ENCODE measurements at places on chromosomes 11 and 22.
A peak's percentile ranks its signal among the peaks of the same experiment; 100 is the strongest.

GRCh38 chr22:26168330-26168851 is 871 bp upstream of the SEZ6L start:
- DNase-seq = no peak

DNA sequence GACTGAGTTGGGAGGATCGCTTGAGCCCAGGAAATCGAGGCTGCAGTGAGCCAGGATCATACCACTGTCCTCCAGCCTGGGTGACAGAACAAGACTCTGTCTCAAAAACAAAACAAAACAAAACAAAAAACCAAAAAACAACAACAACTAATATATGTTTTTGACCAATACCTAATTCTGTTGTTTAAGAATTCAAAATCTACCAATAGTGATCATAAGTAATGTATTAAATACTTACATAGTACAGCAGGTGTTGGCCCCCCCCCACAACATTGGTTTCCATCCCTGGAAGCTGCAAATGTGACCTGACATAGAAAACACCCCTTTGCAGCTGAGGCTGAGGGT is 74.7 kb downstream of the KCNQ1 start:
- DNase-seq = no peak

DNA sequence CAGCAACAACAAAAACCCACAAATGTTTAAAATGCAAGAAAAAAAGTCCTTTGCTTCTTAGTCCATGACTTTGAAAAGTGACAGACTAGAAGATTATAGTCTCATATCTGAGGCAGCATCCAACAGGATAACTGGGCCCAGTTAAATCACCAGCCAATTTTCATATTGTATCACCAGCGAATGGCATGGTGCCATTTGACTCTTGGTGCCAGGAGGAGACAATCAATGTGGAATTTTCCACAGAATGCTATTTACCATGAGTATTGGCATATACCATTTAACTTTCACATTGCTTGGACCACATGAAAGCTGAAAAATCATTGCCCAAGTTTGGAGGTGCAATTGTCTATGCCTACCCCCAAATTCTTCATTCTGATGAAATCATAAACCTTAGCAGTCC is 255.5 kb downstream of the TENM4 start:
- DNase-seq = no peak

DNA sequence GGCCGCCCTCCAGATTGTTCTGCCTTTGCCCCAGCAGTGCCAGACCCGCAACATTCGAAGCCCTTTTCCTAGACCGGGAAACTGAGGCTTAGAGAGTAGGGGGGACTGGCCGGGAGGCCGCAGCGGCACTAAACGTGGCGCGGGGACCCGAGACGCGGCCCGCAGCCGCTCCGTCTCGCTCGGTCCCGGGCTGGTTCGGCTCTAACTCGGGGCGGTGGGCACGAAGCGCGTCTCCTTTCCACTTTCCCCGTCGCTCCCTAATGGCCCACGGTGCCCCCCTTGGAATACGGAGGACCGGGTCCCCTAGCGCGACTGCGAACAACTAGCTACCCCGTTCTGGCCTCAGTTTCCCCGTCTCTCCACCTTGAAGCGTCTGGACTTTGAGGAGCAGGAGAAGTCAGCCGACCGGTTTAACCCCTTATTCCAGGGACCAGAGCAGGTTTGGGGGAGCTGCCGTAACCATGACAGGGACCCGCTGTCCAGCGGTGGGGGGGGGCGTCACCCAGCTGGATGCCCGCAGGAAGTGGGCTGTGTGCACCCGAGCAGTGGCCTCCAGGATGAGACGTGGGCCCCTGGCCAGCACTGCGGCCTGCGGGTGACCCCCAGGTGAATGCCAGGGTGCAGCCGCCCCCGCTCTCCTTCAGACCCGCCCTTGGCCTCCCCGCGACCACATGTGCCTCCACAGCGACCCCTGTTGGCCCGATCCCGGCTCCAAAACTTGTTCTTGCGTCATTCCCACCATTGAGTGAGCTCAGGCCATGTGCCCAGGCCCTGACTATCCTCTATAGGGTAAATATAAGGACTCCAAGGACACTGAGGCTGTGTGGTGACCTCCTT is 1.1 kb downstream of the CDC42EP1 start:
- DNase-seq = peak; percentile 73

DNA sequence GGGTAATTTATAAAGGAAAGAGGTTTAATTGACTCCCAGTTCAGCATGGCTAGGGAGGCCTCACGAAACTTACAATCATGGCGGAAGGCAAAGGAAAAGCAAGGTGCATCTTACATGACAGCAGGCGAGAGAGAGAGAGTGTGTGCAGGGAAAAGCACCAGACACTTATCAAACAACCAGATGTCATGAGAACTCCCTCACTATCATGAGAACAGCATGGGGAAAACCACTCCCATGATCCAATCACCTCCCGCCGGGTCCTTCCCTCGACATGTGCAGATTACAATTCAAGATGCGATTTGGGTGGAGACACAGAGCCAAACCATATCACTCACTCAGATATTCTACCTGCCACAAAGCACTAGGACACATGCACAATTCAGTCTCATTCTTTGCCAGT is 48.1 kb upstream of the HMGXB4 start:
- no peak for DNase-seq

- DNase-seq = no peak
These were observed 17.2 kb downstream of the DCHS1 start for GRCh38 chr11:6638429-6638828.

GRCh38 chr22:35643991-35644390 is 4.3 kb upstream of the APOL6 start:
- no peak for DNase-seq

- DNase-seq = no peak
These were observed 24.4 kb downstream of the TPBGL start for GRCh38 chr11:75264971-75265370.

- DNase-seq = no peak
These were observed 17.8 kb upstream of the NEAT1 start for GRCh38 chr11:65404638-65405339.

DNA sequence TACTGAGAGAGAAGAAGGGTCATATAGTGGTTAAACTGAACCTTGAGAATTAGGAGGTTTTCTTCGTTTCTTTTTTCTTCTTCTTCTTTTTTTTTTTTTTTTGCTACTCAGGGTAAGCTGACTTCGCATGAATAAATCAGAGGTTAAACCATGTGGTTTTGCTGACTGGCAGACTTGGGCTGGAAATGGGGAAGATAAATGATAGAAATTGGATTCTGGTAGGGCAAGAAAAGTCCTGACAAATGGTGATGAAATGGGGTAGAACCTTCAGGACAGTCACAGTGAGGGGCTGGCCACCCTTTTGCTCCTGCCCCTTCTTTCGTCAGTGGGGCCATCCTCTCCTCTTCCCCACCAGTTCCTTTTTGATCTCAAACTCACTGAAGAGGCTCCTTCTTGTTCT is 1.6 kb upstream of the SWAP70 start:
- DNase-seq = no peak

DNA sequence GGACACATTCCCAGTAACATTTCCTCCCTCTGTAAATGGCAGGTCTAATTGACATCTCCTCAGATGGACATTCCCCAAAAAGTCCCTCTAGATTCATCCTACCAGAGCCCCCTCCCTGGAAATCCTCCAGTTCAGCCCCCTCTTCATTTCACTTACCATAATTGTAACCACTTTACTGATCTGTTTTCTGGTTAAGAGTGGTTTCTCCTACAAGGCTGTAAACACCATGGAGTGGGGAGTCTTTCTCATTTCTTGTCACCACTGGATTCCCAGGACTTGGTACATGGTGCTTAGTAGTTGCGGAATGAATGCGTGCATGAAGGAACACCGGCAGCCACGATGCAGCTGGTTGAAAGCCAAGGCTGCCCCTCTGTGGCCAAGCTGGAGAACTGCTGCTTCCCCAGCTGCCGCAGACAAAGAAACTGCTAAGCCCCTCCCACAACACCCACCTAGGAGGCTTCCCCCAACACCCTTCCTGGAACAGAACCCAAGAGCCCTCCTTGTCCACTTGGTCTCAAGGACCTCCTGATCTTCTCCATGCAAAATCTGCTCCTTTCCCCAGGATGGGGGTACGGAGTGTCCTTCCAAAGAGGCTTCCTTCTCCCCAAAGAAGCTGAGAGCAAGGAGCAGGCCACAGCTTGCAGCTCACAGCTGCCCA is 18.6 kb upstream of the SCARF2 start:
- peak; percentile 76 for DNase-seq

- DNase-seq = no peak
These were observed 298.0 kb downstream of the TTC28 start for GRCh38 chr22:28381429-28382167.

DNA sequence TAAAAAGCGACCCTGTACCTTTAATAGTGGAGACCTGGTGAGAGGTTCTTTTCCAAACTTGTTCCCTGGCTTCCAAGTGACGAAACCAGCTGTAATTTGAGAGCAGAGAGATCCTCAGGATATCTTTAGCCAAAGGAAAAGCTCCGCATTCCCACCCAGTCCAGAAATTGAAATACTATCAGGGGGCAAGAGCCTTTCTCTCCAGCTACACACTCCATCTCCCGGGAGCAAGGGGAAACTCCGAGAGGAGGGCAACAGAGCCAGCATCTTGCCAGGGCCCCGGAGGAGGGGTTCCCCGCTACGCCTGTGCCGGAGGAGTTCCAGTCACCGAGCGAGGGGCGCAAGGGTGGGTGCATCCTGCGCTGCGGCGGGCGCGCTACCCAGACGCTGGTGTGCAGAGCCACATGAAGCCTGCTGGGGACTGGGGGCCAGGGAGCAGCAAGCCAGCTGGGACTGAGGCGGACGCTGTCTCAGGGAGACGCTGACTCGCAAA is at the start of gene FIBIN:
Gene FIBIN, plus strand, starts transcription at position 148 of the 493 bp plus-strand sequence. CDS start 415 bp downstream, outside the sequence.
- DNase-seq = no peak

DNA sequence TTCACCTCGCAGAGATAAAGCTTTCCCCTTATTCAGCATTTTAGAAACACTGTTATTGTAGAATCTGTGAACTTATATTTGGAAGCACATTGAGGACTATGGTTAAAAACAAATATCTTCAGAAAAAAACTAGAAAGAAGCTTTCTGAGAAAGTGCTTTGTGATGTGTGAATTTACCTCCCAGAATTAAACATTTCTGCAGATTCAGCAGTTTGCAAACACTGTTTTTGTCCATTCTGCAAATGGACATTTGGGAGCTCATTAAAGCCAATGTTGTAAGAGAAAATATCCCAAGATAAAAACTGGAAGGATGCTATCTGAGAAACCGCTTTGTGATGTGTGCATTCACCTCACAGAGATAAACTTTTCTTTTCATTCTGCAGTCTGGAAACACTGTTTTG is 272.7 kb downstream of the OR4A5 start:
- DNase-seq = no peak

- DNase-seq = no peak
These were observed 19.2 kb downstream of the PDE2A start for GRCh38 chr11:72655014-72655413.

GRCh38 chr11:113567867-113568544 is 92.8 kb upstream of the DRD2 start:
- no peak for DNase-seq

DNA sequence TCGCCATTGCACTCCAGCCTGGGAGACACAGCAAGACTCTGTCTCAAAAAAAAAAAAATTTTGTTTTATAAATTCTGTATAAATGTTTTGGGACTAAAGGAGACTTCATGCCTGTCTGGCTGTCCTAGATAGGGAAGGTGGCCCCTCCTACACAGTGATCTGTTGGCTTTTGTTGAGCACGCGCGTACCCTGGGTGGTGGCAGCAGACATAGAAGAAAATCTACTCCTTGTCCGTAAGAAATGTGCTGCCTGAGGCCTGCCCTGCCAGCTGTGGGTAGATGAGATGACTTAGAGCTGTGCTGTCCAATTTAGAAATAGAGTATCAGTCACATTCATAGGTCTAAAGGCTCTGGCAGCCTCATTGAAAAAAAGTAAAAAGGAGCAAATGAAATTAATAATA is 37.0 kb downstream of the AP2A2 start:
- DNase-seq = no peak

DNA sequence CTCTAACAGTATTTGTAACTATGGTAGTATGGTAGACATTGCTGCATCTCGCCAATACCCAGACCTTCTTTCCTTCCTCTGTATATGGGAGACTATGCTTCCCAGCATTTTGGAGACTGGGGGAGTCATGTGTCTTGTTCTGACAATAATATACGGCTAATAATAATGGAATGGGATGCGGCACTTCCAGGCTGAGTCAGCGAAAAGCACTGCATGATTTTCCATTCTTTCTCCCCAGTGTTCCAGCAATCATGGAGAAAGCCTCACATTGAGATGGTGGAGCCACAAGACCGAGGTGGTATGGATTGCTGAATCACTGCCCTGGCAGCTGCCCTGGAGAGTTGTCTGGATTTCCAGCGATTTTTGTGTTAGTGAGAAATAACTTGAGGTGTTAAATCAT is 77.1 kb upstream of the FIBIN start:
- DNase-seq = no peak

DNA sequence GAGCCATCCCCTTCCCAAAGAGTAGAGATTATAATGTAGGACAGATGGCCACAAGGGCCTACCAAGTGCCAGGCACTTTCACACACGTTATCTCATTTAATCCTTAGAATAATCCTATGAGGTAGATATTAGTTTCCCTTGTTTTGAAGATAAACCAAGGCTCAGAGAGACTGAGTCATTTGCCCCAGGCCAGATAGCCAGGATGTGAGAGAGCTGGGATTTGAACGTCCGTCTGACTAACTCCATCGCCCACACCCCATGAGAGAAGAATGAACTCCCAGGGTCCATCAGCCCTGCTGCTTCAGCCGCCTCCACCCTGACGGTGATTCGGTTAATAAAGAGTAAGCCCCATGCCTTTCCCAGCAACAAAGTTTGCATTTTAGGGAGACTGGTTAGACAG is 10.7 kb downstream of the PRG3 start:
- DNase-seq = no peak

DNA sequence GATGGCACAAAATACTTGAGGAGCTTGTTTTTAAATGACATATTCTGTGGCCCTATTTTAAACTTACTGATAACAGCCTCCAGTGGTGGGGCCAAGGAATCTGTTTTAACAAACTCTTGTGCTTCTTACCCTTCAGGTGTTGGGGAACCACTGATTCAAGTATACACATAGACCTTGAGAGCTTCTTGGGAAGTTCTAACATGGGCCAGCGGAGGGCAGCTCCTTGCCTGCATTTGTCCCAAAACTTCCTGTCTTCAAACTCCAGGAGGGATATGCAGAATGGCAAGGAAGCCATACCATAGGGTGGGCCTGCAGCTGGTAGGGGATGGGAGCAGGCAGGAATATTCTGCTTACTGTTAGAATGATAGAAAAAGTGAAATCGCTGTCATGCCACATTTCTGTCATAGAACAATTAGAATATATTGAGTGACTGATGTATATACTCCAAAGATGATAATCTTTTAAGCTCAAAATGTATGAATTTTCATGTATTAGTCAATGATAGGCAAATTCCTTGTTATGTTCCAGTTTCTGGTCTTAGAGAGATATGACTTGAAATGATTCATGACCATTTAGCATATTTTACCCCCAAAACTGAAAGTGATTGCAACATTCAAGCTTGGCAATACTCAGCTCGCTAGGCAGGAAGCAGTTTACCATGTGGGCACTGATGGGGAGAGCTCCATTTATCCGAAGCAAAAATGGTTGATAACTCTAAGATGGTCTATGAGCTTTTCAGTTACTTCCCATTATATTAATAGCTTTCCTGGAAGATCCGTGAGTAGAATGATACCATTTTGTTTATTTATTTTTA is 9.2 kb downstream of the EXT2 start:
- no peak for DNase-seq

- DNase-seq = no peak
These were observed 66.4 kb downstream of the ZBTB16 start for GRCh38 chr11:114125959-114126358.
